ENCODE measurements at places on chromosomes 5 and 9.

DNA sequence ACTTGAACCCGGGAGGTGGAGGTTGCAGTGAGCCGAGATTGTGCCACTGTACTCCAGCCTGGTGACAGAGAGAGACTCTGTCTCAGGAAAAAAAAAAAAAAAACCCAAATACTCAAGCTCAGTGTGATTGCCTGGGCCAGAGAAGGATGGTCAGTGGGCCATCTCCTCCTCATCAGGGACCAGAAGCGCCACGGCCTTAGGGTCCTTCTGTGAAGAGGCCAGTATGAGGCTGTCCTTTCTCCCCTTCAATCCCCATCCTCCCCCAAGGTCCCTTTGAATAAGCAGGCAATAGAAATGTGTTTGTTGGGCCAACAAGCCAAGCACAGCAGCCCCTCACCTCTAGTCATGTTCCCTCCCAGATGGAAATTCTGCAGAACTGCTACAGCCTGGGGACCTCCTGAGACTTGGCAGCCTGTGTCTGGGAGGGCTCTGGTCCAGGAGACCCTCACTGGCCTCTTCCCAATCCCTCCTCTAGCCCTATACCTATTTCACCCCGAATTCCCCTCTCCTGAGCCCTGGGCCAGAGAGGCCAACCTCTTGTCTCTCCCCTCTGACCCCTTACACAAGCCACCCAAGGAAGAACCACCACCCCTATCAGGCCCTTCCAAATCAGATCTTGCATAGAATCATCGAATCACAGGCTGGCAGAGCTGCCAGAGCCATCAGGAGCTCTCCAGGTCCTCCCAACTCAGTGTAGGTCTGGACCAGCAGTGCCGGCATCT, 1.0 kb downstream of the CSF1R start:
- DNase-seq: no peak

DNA sequence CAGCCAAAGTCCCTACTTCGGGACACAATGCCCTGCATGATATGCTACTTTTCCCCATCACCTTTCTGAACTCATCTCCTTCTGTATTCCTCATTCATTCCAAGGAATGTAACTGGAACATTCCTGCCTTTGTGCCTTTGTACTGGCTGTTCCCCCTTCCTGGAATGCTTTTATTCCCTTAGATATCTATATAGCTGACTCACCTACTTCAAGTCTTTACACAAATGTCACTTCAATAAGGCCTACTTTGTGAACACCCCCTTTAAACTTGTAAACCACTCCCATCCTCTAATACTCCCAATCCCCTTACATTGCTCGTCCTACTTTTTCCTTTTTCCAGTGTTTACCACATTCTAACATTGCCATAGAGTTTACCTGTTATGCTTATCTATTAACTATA, 2.4 kb downstream of the NOL6 start:
- DNase-seq: no peak

DNA sequence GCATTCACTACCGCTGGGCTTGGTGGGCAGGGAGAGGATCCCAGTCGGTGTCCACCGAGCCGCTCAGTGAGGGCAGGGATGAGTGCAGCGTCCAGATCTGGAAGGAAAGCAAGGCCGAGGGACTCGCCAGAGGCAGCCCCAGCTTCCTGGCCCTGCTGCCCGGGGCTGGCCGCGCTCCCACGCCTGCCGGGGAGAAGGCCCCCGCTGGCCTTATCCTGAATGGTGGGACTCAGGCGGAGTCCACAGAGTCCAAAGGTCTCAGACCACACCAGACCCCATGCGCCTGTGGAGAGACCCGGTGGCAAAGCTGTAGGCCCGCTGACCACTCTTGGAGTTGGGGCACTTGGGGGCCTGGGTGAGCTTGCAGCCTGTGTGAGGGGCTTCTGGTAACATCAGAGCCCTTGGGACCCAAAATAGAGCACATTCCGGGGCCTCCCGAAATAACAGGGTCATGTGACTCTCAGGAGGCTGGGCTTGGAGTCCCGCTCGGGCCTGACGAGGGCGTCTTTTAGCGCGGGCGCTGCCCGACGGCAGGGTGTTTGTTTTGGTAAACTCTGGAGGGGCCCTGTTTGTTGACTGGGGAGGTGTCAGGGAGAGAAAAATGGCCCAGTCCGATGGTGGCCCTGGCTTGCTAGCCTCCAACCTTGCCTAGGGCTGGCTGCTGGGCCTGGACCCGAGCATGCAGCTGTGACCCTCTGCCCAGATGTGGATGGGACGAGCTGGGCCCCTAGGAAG, 2.8 kb downstream of the RXRA start:
- no peak for DNase-seq

- DNase-seq: no peak
Observed at GRCh38 chr5:76958991-76959767, 6.3 kb downstream of the CRHBP start.

- no peak for DNase-seq
Observed at GRCh38 chr5:69416180-69416579, 1.3 kb downstream of the MARVELD2 start.

- no peak for DNase-seq
Observed at GRCh38 chr5:10431415-10431814, 10.3 kb upstream of the ROPN1L start.

DNA sequence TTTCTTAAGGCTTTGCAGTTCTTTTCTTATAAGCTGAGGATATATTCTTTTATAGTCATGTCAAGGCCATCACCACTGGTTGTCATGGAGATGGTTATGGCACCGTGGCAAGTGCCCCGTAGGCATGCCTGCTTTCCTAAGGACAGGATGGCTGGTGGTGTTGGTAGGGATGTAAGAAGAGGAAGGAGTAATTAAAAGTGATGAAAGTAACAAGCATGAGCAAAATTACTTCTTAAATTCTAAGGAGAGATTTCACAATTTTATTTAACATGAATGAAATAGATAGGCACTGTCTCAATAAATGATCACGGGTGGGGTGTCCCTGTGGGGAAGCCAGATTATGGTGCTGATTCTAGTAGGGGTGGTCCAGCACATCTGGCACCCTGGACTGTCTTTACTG, 290.2 kb upstream of the KLF4 start:
- no peak for DNase-seq

Data from activated T-helper 1 cell treated with Interleukin-2 at 50 U/mL for 16 hours (primary cell).